ENCODE measurements at places on chromosomes 2 and 18.

DNA sequence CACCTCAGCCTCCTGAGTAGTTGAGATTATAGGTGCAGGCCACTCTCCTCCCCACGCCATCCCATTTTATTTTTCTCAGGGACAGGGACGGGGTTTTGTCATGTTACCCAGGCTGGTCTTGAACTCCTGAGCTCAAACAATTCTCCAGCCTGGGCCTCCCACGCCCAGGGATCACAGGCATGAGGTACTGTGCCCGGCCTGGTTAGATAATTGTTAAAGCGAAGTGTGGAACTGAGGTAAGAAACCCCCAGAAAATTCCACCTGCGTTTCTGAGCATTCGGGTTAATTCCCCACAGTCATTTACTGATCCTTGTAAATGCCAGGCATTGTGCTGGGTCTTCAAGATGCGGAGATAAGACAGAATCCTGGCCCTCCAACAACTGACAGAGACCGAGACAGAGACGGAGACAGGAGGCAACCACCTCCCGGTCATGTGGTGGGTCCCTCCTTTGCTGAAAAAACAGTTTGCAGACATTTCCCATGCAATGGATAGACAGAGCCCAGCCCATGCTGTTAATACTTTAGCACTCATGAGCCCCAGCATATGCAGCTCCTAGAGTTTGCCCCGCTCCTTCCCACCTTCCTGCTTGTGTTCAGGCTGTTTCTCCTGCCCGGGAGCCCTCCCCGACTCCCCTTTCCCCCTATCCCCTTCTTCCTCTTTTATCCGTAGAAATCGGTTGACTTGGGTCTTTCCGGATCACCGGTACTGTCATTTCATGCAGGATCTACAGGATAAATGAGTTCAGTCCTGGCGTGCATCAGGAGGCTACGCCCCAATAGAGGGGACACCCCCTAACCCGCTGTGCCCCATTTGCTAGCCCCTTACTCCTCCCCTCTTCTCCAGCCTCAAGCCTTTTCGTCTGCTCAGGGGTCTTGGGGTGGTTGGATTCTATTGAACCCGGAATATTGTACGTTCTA, 1.6 kb upstream of the RHOB start:
- DNase-seq: no peak

DNA sequence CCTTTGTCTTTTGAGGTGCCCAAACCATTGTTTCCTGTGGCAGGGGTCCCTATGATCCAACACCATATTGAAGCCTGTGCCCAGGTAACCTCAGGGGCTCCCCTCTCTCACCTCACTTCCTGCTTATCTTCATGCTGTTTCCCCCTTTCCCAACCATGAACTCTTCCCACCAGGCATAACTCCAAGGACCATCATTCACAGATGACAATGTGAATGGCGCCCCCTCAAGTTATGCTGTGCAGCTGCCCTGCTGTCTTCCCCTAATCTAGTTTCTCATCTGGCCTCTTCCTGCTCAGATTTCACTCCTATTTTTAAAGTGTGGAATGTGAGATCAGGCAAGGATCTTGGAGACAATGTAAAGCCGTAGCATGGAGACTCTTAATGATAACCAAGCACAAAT, 1.4 kb downstream of the GMPPA start:
- no peak for DNase-seq

DNA sequence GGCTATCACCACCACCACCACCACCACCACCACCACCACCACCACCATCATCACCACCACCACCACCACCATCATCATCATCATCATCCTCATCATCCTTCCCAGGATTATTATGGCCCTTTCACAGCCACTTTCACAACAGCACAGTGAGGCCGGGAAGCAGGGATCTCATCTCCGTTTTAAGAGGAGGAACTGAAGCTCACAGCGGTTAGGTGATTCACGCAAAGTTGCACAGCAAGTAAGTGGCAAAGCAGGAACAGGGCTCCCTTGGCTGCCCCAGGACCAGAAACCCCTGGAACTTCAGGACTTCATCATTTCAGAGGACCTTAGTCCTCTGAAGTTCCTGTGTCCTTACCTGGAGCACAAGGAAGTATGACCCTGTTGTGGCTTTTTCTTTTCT, 26.8 kb downstream of the MRPL35 start:
- no peak for DNase-seq

- DNase-seq: peak; percentile 63
Observed at GRCh38 chr2:86068136-86068588, 37.5 kb downstream of the POLR1A start.

DNA sequence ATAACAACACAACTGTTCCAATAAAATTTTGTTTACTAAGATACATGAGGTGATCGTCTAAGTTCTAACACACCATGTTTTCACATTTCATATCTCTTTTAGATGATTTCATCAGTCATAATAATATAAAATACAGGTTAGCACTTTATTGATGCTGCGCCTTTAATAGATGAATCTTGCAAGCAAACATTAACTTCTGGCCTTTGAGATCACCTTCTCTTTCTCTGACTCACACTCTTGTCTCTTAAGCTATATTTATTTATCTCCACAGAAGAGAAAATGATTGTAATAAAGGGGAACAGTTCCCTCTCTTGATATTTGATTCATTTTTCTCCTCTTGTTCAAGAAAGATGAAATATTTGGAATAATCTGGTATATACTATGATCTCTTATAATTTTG, 603.3 kb upstream of the POU3F3 start:
- no peak for DNase-seq

DNA sequence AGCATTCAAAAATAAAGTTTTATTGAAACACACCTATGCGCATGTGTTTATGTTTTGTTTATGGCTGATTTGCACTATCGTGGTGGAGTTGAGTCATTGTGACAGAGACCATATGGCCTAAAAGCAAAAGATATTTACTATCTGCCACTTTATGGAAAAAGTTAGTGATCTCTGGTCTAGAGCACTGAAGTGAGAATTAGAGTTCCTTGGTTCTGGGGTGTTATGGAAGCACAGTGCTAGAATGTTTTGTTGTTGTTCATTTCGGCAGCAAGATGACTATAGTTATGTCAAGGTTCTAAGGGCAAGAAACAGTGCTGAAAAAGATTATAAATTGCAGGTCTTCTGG, 416.5 kb downstream of the SLC4A3 start:
- no peak for DNase-seq

- no peak for DNase-seq
Observed at GRCh38 chr2:232439758-232440135, 16.2 kb upstream of the ALPI start.

- DNase-seq: peak; percentile 97
Observed at GRCh38 chr2:136381722-136382633, 264.0 kb upstream of the CXCR4 start.

GRCh38 chr2:229800997-229801754, 86.8 kb upstream of the DNER start:
- peak; percentile 71 for DNase-seq

DNA sequence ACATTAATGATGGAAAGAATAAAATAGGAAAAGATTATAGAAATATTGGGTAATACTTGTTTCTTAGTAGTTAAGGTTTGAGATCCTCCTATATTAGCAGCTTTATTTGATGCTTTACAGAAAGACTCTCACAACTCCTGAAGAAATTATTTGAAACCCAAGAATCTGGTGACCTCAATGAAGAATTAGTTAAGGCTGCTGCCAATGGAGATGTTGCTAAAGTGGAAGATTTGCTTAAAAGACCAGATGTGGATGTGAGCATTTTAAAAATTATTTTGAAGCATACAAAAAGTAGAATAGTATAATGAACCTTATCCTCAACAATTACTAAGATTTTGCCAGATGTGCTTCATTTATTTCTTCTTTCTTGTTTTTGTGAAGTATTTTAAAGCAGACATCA, 59.1 kb downstream of the MIB1 start:
- DNase-seq: no peak

DNA sequence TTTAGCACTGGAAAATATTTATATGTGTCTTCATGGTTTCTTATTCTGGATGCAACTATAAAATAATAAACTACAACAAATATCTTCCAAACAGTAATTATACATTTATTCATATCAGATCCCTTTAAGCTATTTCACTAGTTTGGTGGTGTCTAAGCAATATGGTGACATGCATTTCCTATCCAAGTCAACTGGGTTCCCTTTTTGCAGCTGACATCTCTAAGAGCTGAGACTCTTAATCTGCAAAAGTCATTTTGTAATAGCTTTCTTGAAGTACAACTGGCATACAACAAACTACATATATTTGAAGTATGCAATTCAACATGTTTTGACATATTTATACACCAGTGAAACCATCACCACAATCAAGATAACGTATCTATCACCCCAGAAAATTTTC, 59.9 kb upstream of the SLC1A4 start:
- DNase-seq: no peak

DNA sequence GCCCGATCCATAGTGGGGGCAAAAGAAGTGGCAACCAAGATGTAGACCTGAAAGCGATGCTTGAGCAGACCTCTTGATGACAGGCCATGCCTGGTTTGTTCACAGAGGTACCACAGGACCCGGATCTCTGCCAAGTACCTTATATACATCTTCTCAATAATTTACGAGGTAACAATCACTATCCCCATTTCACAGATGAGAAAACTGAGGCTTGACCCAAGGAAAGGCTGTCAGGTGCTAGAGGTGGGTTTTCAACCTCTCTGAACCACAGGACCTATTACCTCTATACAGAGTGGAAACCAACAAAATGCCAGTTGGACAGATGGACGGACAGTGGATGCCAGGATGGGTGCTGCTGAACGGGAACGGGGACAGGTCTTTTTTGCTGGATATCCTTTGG, 13.8 kb upstream of the DIS3L2 start:
- no peak for DNase-seq

- no peak for DNase-seq
Observed at GRCh38 chr2:56021579-56021978, 98.0 kb upstream of the EFEMP1 start.

DNA sequence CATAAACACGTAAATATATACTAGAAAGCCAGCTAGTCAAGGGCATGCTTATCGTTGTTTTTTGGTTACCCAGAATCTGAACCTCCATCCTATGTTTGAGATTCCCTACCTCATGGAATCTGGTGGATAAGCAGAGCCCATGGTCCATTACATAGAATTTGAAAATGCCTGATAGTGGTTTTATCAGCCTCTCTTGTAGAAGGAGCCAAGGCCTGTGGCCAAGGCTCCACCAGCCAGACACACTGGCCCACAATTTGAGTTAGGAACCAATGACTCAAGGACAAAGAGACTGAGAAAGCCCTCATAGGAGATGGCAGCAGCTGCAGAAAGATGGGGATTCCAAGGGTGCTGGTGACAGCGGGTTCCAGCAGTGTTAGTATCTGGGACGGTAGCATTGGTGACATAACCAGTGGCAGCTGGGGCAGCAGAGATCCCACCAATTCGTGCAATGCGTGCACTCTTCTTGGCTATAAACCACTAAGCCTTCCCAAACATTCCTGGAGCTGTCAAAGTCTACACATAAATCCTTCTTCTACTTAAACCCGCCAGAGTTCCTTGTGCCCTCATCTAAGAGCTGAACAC, 51.2 kb upstream of the RMDN2 start:
- no peak for DNase-seq

GRCh38 chr2:54471221-54471711, 15.1 kb downstream of the SPTBN1 start:
- no peak for DNase-seq

DNA sequence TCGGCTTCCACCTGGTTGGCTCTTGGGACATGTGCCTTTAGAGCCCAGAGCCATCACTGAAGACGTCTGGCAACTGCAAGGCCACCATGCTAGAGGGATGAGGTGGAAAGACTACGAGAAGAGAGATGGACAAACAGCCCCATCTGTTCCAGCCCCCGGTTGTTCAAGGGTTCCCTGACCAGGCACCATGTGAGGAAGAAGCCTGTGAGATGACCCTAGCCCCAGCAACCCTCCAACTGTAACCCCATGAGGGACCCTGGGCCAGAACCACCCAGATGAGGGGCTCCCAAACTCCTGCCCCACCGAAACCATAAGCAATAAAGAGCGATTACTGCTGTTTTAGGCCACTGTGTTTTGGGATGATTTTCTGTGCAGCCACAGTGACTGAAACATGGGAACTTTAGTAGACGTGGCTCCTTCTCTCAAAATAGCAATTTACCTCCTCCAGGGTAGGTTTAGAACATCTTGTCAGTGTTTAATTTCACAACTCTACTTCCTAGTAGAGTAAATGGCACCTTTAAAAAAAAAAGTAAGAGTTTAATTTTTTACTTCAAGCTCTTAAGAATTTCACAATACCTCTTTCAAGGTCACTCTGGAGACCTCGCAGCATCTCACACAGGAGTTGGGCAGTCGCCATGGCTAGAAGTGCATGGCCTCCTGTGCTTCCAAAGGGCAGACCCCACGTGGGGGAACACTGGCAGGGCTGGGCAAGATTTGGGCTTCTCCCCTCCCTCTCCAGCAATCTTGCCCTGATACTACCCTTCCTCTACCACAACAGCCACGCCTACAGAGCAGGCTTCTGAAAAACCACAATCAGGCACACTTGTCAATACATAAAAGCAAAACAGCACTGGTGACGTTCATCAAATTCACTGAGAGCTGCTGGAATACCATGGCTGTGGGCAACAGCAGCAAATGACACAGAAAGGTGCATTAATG, 48.8 kb downstream of the TMEM163 start:
- peak; percentile 46 for DNase-seq

DNA sequence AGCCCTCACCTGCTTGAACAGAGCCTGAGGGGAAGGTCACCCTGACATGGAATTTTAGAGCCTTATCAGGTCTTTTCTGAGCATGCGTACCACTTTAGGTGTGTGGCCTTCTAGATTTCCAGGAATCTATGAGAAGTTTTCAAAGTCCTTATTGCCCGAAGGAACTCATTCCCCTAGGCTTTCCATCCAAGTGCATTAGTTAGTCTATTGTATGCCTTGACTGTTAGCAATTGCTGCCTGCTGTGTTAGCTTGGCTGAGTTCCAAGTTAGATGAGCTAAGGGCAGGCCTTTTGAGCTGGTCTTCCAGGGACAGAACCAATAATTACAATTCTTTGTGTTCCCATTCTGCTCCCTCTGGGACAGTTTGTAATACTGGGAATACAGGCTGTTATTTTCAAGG, 30.8 kb upstream of the PUM2 start:
- DNase-seq: no peak

GRCh38 chr2:159860581-159861310, 62.7 kb upstream of the CD302 start:
- DNase-seq: no peak

GRCh38 chr2:230865766-230866755, 1.3 kb downstream of the ITM2C start:
- no peak for DNase-seq

- no peak for DNase-seq
Observed at GRCh38 chr2:224948005-224948404, 94.3 kb downstream of the DOCK10 start.
